ENCODE measurements at places on chromosomes 12 and 14. TPM values are rescaled to one million over a fixed set of nuclear protein-coding genes. Genes with fewer than 3 reads are reported as not detected.

DNA sequence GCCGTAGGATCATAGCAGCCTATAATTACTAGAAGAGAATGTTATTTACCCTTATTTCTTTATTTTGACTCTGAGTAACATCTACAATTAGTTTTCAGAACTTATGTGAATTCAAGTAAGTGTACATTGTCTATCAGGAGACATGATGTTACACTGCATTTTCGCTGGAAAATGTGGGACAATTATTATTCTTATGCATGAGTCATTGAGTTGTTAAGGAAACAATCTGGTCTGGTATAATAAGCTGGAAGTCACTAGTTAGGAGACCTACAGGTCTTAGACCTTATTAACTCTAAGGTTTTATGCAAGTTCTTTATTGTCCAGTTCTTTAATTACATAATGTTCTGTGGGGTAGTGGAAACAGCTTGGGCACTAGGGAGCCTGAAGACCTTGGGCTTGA lies 5.8 kb downstream of the KTN1 start:
- H3K27ac ChIP-seq: no peak overlapping the region
- no peak overlapping the region for H3K4me3 ChIP-seq
- no peaks in the 10 kb centered on the region for H3K27me3 ChIP-seq
- peaks cover 35% of the 10 kb centered on the region for H3K4me1 ChIP-seq
- no peaks in the 10 kb centered on the region for H3K36me3 ChIP-seq

The BMAL2 gene
- total RNA-seq: 29.1 TPM

DNA sequence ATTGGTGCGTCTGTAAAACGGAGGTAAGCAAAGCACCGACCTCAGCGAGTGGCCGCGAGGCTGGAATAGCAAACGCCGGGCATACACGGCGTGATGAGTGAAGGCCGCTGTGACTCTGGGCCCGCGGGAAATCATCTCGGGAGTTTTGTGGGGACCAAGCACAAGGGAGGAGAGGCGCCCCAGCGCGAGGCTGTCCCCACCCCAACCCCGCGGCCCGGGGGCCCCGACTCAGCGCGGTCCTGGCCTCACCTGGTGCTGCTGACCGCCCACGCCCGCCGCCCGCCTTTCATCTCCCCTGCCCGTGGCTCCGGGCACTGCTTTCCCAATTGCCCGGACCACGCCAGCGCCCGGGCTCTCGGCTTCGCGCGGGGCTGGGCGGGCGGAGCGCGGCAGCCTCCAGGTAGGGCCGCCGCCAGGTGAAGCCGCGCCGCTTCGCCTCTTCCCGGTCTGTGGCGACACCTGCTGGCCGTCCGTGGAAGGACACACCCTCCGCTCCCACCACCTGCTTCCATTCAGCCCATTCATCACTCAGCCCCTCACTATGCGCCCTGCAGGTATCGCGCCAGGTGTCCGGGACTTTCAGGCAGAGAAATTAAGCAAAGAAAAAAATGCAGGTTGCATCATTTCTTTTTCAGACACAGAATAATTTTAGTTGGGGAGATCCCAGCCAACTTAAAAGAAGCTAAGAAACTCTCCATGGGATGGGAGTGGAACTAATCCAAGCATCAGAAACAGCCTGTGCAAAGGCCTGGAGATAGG lies 360.4 kb downstream of the MED13L start:
- peaks cover 27% of the 10 kb centered on the region for H3K27me3 ChIP-seq
- DNase-seq: peak; percentile 71
- no peak overlapping the region for H3K27ac ChIP-seq
- no peaks in the 10 kb centered on the region for H3K36me3 ChIP-seq

DNA sequence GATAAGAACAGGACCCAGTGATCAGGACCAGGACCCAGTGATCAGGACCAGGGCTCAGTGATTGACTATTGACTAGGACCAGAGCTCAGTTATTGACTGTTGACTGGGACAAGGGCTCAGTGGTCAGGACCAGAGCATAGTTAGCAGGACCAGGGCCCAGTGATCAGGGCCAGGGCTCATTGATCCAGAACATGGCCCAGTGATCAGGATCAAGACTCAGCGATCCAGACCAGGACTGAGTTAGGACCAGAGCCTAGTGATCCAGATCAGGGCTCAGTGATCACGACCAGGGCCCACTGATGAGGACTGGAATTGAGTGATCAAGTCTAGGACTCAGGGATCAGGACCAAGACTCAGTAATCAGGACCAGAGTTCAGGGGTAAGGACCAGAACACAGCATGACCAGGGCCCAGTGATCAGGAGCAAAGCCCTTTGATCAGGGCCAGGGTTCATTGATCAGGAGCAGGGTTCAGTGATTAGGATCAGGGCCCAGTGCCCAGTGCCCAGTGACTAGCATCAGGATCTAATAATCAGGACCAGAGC lies 176.0 kb downstream of the TMEM121 start:
- no peak overlapping the region for H3K4me3 ChIP-seq
- no peak for DNase-seq
- H3K4me1 ChIP-seq: peaks cover 23% of the 10 kb centered on the region
- no peaks in the 10 kb centered on the region for H3K27me3 ChIP-seq
- no peaks in the 10 kb centered on the region for H3K36me3 ChIP-seq
- H3K27ac ChIP-seq: no peak overlapping the region

DNA sequence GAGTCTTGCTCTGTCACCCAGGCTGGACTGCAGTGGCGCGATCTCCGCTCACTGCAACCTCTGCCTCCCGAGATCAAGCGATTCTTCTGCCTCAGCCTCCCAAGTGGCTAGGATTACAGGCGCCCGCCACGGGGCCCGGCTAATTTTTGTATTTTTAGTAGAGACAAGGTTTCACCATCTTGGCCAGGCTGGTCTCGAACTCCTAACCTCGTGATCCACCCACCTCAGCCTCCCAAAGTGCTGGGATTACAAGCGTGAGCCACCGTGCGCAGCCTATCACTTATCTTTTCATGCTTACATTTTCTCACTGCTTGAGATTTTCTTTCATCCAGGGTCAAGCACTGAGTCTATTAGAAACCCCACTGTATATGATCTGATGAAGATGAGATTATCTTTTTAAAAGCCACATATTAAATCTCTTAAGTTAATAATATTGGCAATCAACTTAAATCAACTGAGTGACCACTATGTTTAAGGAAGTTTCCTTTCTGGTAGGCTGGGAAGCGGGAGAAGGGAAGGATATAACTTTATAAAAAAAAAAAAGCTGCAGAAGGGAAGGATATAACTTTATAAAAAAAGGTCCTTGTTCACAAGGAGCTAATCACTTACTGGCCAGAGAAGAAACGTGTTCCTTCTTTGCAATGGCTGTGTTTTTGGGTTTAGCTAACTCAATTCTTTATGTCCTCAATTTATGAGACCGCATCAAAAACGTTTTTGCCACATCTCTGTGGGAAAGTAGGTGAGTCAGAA lies 1.3 kb upstream of the MDM2 start:
- peaks cover 47% of the 10 kb centered on the region for H3K4me1 ChIP-seq
- H3K27ac ChIP-seq: peak overlapping the region; percentile 100
- no peaks in the 10 kb centered on the region for H3K27me3 ChIP-seq
- no peak for DNase-seq
- H3K4me3 ChIP-seq: peak overlapping the region; percentile 98
- H3K36me3 ChIP-seq: peaks cover 34% of the 10 kb centered on the region

DNA sequence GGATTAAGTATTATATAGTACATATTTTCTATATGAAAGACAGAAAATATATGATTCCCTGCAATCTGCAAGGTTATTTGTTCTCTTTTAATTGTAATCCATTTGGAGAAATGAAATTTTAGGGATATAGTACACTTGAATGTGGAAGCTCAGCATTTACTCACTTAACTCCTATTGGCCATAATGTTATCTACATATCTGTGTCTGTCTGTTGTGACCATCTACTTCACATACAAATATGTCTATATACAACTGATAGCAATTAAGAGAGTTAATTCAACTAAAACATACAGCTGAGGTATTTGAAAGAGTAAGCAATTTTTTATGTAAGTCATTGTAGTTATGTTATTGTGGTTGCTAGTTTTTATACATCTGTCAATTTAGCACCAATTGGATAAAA lies 12.9 kb downstream of the FOXG1 start:
- no peaks in the 10 kb centered on the region for H3K4me1 ChIP-seq
- H3K27ac ChIP-seq: no peak overlapping the region
- peaks cover 14% of the 10 kb centered on the region for H3K27me3 ChIP-seq
- H3K36me3 ChIP-seq: no peaks in the 10 kb centered on the region
- no peak overlapping the region for H3K4me3 ChIP-seq

DNA sequence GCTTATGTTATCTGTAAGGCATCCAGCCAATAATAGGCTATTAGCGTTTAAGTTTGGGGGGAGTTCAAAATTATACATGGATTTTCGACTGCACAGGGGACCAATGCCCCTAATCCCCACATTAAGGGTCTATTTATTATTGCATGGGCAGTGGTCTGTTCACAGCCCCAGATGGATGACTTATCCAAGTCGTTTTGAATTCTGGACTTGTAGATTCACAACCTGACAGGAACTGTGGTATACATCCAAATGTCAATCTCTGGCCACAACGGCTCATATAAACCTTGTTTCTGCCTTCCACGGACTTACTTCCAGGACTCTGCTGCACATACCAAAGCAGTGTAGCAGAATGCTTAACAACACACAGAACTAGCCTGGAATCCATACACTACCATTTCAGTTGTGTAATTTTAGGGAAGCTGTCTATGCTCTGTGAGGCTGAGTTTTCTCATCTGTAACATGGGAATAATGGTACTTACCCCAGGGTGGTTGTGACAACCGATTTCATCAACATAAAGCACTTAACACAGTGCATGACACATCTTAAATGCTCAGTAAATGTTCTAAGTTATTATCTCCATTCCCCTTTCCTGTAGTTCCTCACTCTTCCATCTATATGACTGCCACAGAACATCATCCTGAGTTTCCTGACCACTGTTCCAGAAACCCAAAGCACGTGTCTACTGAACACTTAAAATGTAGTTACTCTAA lies 3.7 kb downstream of the DDX24 start:
- H3K4me3 ChIP-seq: peak overlapping the region; percentile 35
- no peaks in the 10 kb centered on the region for H3K27me3 ChIP-seq
- no peak for DNase-seq
- no peak overlapping the region for H3K27ac ChIP-seq
- peaks cover 77% of the 10 kb centered on the region for H3K36me3 ChIP-seq

DNA sequence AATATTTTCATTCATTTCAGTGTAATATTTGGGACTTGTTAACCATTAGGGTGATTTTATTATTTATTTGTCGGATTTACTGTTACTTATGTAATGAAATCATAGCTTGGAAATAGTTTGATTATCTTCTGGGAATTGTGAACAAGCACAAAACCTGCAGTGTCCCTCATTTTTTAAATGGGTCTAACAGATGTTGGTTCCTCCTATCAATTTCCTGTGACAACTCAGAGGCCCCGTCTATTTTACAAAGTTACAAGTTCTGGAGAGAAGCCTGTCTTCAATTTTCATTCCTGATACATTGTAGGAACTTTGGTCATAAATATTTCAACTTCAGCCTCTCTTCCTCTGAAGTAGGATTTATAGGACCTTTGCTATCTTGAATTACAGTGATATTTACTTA lies 101.8 kb upstream of the DNM1L start:
- H3K27ac ChIP-seq: no peak overlapping the region
- peaks cover 16% of the 10 kb centered on the region for H3K27me3 ChIP-seq
- DNase-seq: no peak
- H3K4me3 ChIP-seq: no peak overlapping the region
- H3K36me3 ChIP-seq: no peaks in the 10 kb centered on the region
- H3K4me1 ChIP-seq: peaks cover 5% of the 10 kb centered on the region

The ADCK1 gene
- total RNA-seq: 2.8 TPM

The GSG1 gene
- not detected for total RNA-seq

The POTEM gene
- total RNA-seq: not detected

- DNase-seq: peak; percentile 60
- peak overlapping the region; percentile 98 for H3K27ac ChIP-seq
- H3K36me3 ChIP-seq: peaks cover 30% of the 10 kb centered on the region
- peak overlapping the region; percentile 82 for H3K4me3 ChIP-seq
- peaks cover 92% of the 10 kb centered on the region for H3K4me1 ChIP-seq
Observed at GRCh38 chr12:64669270-64669842, 59.1 kb downstream of the RASSF3 start.

The CHFR gene
- 78.7 TPM for total RNA-seq

The KRT1 gene
- total RNA-seq: 0.13 TPM
